SW480 (cell line): ENCODE measurements at places on chromosomes 5 and 9.

GRCh38 chr5:66597183-66597757 is 1.1 kb downstream of the MAST4 start:
- peak; percentile 37 for DNase-seq

- peak; percentile 98 for DNase-seq
Observed at GRCh38 chr5:180860887-180861822, at the start of gene ZFP62. ZFP62 (minus strand) TSS chr5:180861276; CDS start chr5:180861219, 57 bp downstream.

GRCh38 chr5:64792469-64792868 is 23.7 kb downstream of the CWC27 start:
- DNase-seq = no peak

DNA sequence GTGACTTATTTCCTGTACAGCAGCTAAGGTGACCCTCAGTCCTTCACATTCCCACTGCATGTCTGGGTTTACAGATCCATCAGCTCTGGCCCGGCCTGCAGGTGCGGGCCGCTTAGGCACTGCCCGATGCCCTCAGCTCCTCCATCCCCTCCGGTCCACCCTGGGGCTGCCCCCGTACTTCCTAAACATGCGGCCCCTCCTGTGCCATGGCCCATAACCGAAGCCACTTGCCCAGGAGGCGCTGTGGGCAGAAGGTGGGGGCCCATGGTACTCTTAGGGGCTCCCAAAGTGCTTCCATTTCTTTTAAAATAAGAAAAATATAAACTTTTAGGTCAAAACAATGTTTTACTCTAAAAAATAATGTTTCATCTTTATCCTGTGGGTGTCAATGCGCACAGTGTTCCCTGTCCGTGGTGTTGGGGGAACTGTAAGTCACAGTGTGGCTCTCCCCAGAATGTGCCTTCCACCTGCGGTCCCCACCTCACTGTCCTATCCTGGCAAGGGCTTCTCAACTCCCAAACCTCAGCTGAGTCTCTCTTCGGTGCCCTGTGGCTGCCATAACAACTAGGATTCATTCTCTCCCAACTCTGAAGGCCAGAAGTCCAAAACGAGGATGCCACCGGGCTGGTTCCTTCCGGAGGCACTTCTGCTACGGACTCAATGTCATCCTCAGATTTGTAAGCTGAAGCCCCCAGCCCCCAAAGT is 132.7 kb upstream of the LPCAT1 start:
- no peak for DNase-seq

DNA sequence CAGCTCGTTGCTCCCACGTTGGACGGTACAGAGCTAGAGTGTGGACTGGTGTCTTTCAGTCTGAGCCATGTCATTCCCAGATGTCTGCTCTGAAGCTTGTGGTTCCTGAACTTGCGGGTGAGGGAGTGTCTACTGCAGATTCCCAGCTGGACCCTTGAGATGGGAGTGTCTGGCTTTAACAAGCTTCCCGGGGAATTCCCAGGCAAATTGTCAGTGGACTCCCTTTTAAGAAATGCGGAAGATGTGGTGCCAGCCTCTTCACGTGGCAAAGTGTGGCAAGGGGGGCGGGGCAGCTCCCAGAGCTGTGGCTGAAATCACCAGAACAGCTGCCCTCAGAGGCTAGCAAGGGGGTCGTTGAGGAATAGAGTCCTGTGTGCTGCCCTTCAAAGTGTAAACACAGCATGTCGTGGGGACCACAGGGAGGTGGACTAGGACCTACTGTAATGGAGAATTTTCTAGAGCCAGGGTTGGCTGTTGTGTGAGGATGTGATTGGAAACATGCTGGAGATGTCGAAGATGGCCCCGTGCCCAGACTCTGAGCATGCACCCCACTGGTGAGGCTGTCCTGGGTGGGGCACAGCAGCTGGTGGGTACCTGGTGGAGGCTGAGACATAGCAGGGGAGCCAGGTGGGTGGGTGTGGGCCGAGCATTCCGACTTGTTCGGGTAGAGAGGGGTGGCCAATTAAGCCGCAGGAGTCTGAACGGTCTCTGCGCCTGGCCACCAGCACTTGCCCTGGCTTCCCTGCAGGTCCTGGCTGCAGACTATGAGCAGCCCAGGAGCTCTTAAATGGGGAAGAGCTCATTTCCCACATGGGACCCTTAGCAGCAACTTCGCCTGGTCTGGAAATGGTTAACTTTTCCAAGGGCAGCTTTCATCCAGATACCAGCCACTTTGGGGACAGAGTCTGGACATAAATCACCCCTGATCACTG is 37.4 kb downstream of the PRRX2 start:
- peak; percentile 74 for DNase-seq

DNA sequence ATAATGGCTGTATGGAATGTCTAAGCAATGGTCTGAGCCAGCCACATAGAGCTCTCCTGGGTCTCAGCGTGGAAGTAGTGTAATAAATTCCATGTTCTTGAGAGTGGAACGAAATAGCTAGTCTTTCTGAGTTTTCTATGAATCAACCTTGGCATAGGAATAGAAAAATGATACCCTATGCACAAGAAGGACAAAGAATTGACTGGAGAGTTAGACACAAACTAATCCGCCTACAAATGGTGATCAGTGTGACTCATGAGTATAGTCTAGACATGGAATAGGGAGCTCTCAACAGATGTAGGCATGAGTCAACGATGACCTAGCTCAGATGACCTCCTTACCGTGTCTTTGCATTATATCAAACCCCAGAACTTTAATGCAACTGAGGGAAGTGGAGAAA is 256.8 kb upstream of the GRIN3A start:
- DNase-seq = no peak

DNA sequence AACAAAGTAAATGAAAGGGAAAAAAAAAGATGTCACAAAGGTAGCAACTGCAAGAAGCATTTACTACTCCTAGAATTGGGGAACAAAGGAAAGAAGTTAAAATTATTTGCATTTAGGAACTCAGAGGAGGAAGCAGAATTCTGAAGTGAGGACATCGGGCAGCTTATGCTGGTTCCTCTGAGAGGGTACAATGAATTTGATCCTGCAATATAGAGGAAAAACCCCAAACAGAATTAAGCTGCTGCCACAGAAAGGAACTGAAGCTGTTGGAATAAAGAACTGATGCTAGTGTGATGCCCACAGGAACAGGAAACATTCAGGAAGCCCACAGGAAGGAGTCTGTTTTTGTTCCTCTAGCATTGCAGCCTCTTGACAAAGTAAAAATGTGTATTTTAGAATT is 22.3 kb upstream of the TBCA start:
- no peak for DNase-seq

- no peak for DNase-seq
Observed at GRCh38 chr9:80233906-80234305, 662.1 kb downstream of the TLE4 start.

GRCh38 chr5:37037840-37038239 is 161.3 kb downstream of the NIPBL start:
- no peak for DNase-seq

GRCh38 chr5:73132759-73133158 is 12.4 kb downstream of the TMEM171 start:
- DNase-seq = no peak

DNA sequence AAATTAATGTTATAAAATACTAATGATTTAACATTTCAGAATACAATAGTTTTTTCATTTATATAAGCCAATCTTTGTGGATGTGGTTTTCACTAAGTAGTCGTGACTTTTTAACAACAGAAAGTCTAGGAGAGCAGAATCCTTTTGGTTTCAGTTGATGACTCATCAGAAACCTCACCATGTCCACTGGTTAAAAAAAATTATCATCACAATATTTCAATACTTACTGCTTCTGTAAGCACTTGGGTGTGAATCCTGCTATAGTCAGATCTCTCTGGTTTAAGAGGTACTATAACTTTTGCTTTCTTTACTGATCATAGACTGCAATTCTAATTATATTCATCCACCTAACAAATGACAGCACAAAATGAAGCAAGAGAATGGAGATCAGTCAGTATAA is 77.2 kb downstream of the MRPS30 start:
- peak; percentile 65 for DNase-seq

GRCh38 chr5:159801303-159801702 is 115.0 kb upstream of the ADRA1B start:
- DNase-seq = no peak

- peak; percentile 56 for DNase-seq
Observed at GRCh38 chr9:107488375-107489143, 1.0 kb downstream of the KLF4 start.

DNA sequence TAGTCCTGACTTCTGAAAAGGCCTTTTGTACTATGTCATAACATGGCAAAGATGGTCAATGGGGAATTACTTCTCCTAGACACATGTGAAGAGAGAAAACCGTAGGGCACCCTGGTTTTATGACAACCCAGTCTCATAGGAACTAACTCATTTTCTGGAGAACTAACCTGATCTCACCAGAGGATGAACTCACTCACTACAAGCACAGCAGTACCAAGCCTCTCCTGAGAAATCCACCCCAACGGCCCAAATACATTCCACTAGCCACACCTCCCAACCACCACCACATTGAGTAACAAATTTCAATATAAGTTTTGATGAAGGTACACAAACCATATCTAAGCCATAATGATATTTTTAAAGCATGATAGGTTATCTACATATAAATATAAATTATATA is 909.3 kb upstream of the CDH10 start:
- no peak for DNase-seq

- DNase-seq = peak; percentile 61
Observed at GRCh38 chr5:144191998-144192397, 21.3 kb downstream of the KCTD16 start.

DNA sequence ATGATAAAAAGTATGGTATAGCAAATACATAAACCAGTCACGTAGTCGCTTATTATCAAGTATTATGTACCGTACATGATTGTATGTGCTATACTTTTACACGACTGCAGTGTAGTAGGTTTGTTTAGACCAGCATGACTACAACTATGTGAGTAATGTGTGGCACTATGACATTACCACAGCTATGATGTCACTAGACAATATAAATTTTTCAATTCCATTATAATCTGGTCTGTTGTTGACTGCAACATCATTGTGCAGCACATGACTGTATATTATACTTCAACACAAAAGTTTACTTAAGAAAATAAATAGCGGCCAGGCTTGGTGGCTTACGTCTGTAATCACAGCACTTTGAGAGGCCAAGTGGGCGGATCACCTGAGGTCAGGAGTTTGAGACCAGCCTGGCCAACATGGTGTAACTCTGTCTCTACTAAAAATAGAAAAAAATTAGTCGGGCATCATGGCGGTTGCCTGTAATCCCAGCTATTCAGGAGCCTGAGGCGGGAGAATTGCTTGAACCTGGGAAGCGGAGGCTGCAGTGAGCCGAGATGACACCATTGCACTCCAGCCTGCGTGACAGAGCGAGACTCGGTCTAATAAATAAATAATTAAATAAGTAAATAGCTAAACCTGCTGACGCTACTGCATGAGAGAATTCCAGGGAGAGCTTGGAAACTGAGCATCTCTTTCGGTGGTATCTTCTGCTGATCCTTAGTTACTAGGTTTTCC is 24.6 kb upstream of the JADE2 start:
- DNase-seq = no peak

DNA sequence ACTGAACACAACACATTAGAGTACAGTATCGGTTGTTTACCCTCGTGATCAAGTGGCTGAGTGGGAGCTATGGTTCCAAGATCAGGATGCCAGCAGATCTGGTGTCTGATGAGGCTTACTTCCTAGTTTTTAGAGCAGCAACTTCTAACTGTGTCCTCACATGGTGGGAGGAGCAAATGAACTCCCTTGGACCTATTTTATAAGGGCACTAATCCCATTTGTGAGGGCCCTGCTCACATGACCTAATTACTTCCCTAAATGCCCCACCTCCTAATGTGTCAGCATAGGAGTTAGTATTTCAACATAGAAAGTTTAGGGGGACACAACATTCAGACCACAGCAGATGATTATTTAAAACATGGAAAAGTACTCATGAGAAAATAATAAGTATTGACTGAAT is 111.8 kb downstream of the GCNT1 start:
- peak; percentile 49 for DNase-seq

DNA sequence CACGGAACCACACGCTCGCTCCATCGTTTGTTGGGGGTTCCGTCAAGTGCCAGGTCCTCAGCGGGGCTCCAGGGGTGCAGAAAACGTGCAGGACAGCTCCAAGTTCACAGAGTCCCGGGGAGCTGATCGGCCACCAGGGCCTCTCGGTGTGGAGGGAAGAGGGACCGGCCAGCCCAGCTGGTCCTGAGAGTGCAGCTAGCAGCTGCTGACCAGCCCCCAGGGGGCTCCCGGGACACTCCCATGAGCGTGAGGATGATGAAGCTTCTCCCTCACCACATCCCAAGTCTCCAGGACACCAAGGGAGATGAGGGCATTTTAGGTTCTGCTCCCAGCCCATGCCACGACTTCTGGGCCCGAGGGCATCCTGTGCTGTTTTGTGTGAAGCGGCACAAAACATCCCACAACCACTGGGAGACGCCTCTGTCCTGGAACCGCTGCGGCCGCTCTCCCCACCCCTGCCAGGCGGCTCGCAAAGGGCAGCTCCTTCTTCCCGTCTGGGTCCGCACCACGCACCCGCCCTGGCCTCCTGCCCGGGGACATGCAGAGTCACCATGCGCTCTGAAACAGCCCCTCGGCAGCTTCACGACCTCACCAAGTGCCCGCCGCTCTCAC is 67.5 kb upstream of the IRX4 start:
- no peak for DNase-seq

- DNase-seq = no peak
Observed at GRCh38 chr5:170206216-170206615, 26.6 kb upstream of the C5orf58 start.

GRCh38 chr5:104298518-104298917 is 735.9 kb upstream of the NUDT12 start:
- DNase-seq = no peak

GRCh38 chr9:91814753-91815152 is 135.3 kb downstream of the ROR2 start:
- DNase-seq = peak; percentile 18

- DNase-seq = no peak
Observed at GRCh38 chr5:67316695-67317094, 120.1 kb upstream of the CD180 start.

GRCh38 chr5:51227963-51228470 is 155.2 kb upstream of the ISL1 start:
- no peak for DNase-seq

- DNase-seq = no peak
Observed at GRCh38 chr9:36396985-36397384, 3.1 kb downstream of the RNF38 start.

DNA sequence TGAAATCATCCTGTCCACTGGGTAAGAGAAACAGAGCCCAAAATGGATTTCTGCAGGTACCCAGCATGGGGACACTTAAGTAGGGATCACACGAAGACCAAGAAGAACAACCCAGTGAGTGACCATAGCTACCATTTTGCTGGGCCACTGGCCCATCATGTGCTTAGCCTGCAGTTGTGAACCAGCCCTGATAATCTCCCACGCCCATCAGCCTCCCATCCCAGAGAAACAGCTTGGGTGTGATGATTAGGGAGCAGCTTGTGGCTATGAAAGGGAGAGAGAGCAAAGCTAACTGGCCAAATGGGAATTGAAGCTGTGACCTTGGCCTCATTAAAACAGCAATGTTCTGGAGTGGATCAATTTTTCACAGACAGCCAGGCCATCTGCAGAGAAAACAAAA is 138.5 kb downstream of the SLC24A2 start:
- no peak for DNase-seq
